ENCODE measurements at places on chromosomes 2 and 18.

DNA sequence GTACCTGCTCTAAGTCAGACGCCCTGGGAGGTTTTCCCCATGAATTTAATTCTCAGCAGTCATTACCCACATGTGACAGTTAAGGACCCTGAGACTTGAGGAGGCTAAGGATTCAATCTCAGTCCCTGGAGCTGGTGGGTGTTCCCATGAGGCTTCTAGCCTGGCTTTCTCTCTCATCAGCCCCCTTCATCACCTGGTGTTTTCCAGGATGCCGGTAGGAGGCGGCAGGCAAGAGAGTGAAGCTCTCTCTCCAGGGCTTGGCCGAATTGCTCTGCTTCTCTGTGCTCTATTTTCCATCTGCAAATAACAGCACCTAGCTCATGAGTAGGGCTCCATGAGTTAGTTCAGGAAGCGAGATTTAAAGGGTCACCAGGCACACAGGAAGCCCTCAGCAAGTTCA is 241.9 kb downstream of the PTPRM start:
- DNase-seq: no peak

GRCh38 chr2:88680916-88681315 is 10.6 kb upstream of the RPIA start:
- DNase-seq: no peak

- no peak for DNase-seq
Measured at GRCh38 chr2:128600581-128601297, 282.1 kb upstream of the HS6ST1 start.

- no peak for DNase-seq
Measured at GRCh38 chr2:54194761-54195750, 61.0 kb downstream of the TSPYL6 start.

DNA sequence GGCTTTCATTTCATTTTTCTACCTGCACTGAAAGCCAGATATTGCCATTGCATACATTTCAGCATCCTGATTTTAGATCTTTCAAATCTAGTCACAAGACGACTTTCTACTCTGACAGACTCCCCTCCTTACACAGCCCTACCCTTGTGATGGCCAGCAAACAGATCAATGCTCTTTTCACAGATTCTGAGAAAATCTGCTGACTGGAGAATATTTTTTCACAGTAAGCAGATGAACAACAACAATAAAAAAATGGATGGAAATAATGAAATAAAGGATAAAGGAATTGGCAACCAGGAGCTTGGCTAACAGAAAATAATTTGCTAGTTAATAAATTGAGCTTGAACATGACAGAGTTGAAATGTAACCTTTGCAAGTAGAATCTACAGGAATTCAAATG is 527.2 kb downstream of the IRS1 start:
- no peak for DNase-seq

- DNase-seq: no peak
Measured at GRCh38 chr18:38174173-38174572, 608.6 kb upstream of the CELF4 start.

GRCh38 chr2:55864351-55865084 is 59.1 kb downstream of the EFEMP1 start:
- DNase-seq: no peak

- DNase-seq: no peak
Measured at GRCh38 chr2:142693171-142693950, 184.1 kb upstream of the KYNU start.

All from NCI-H1417 treated with DMSO at 0.1 percent for 48 hours (cell line).